ENCODE measurements at places on chromosomes 2 and 18.

GRCh38 chr2:54212456-54212855 is 43.6 kb downstream of the TSPYL6 start:
- DNase-seq: no peak

DNA sequence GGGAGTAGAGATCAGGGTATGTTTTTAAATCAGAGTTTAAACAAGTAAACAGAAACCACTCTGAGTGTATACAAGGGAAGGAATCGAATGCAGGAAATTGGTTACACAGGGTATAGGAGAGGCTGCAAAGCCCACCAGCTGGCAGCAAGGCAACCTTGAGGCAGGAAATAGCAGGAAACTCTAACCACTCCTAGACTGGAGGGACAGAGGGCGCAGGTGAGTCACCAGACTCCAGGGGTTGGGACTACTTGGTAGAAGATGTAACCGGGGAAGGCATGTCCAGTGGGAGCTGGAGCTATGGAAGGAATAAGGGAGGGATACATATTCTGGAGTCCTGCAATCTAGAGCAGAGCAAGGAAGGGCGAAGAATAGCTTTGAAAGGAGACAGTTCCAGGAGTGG is 152.3 kb downstream of the MEIS1 start:
- peak; percentile 60 for DNase-seq

- no peak for DNase-seq
Measured at GRCh38 chr2:74675090-74675489, 21.0 kb downstream of the SEMA4F start.

GRCh38 chr18:59416818-59417217 is 57.8 kb upstream of the LMAN1 start:
- no peak for DNase-seq

- no peak for DNase-seq
Measured at GRCh38 chr2:81523344-81523743, 1218.8 kb upstream of the LRRTM1 start.

- peak; percentile 78 for DNase-seq
Measured at GRCh38 chr2:23595601-23596251, 210.7 kb downstream of the KLHL29 start.

DNA sequence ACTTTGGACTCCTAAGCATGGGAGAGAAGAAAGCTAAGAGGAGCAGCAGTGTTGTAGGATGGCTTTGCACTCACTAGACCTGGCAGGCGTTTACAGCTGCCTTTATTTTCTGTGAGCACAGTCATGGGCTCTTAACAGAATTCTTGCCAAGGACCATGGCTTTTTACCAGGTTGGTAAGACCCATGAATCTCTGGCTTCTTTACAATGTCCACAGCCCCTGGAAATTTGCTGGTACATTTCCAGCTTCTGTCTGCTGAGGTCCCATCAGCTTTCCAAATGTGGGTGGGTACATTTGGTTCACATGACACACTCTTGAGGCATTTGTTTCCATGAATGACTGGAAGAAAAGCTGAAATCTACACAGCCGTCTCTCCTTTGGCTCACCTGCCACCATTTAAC is 162.7 kb downstream of the PPP1R1C start:
- no peak for DNase-seq

DNA sequence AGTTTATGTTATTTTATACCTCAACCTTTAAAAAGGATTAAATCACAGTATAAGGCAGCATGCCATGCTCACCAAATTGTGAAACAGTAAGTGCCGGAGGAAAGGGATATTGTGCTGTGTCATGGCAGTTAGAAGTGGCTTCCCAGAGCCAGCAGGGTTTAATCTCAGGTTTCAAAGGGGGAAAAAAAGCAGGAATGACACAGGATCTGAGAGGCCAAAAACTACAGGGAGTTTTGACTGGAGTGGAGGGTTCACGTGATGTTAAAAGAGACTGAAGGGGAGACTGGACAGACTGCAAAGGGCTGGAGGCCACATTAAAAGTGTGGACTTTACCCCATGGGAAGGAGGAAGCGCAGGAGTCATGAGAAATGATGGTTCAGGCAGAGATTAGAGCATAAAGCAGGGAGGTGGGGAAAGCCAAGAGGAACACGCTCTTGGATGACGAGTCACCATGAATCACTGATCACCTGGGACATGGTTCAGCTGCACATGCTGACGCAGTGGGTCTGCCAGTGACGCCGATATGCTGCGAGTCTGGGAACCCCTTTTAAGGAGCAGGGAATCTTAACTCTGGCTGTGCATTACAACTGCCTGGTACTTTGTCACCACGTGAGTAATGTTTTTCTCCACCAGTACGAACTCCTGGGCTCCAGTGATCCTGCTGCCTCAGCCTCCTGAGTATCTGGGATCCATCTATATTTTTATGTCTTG is 6.1 kb downstream of the CHMP1B start:
- no peak for DNase-seq

DNA sequence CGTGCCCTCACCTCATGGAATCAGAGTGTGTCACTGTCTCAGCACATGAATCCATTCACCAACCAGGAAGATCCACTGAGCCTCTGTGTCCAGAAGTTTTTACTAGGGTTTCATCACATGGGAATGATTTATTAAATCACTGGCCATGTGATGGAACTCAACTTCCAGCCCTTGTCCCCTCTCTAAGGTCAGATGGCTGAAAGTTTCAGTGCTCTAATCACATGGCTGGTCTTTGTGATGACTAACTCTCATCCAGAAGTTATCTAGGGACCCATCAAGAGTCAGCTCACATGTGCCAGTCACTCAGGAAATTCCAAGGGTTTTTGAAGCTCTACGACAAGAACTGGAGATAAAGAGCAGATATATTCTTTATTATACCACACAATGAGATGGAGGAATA is 140.5 kb upstream of the GYPC start:
- DNase-seq: no peak

- DNase-seq: peak; percentile 19
Measured at GRCh38 chr2:163324677-163325076, 411.1 kb downstream of the FIGN start.

DNA sequence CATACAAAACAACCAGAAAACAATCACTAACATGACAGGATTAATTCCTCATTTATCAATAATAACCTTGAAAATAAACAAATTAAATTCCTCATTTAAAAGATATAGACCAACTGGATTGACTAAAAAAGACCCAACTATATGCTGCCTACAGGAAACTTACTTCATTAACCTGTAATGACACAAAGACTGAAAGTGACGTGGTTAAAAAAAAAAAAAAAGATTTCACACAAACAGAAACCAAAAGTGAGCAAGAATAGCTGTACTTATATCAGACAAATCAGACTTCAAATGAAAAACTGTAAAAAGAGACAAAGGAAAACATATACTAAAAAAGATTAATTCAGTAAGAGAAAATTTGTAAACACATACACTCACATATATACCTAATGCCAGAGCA is 201.2 kb downstream of the CCDC178 start:
- DNase-seq: no peak

GRCh38 chr2:135815269-135815668 is 21.7 kb downstream of the LCT start:
- DNase-seq: no peak

- no peak for DNase-seq
Measured at GRCh38 chr2:57701391-57701791, 345.2 kb upstream of the VRK2 start.

- DNase-seq: no peak
Measured at GRCh38 chr2:26532301-26533250, 54.7 kb upstream of the OTOF start.

GRCh38 chr18:36762074-36762473 is 66.7 kb downstream of the TPGS2 start:
- no peak for DNase-seq

DNA sequence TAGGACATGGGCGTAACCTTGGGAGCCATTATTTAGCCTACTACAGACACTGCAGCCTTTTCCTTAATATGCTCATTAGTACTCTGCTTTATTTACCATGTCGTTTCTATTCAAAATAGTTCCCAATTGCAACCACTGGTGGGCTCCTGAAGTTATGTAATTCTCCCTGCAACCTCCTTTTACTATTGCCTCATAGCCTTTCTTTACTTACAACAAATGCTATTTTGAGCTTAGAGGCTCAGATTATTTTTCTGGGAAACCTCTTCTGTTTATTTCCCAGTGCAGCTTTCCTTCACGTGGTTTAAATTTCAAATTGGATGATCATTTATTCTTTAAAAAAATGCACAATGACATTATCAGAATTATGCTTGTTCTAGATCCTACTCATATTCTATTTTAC is 492.3 kb upstream of the TMEFF2 start:
- DNase-seq: no peak

DNA sequence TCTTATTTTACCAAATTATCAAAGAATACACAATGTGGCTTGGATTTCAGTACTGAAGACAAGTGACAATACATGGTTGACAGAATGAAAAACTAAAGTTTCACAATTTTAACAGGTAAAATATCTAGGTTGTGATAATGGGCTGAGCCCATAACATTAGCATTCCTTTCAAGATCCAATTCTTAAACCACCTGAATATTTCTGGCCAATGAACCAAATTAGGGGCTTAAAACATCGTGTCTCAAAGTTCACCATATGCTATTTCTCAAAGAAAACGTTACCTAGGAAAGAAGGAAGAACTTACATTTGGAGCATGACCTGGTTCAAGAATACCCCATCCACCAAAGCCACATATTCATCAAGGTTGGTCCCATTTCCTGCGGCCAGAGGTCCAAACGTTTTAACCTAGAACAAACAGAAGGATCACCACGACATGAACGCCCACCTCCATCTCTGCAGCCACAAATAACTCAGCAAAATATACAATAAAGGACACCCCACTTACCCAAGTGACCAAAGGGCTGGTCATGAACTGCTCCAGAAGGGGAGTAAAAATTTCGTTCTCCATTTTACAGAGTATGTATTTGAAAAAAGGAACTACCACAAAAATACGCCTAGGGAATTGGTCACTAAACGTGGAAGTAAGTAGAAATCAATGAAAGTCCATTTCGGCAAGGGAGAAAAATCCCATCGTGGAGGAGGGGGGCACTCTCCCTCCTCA is 984 bp downstream of the CCDC88A start:
- DNase-seq: peak; percentile 17

GRCh38 chr18:13112982-13113381 is 105.6 kb upstream of the LDLRAD4 start:
- peak; percentile 47 for DNase-seq

GRCh38 chr2:207766697-207767460 is 2.8 kb downstream of the FZD5 start:
- DNase-seq: no peak

DNA sequence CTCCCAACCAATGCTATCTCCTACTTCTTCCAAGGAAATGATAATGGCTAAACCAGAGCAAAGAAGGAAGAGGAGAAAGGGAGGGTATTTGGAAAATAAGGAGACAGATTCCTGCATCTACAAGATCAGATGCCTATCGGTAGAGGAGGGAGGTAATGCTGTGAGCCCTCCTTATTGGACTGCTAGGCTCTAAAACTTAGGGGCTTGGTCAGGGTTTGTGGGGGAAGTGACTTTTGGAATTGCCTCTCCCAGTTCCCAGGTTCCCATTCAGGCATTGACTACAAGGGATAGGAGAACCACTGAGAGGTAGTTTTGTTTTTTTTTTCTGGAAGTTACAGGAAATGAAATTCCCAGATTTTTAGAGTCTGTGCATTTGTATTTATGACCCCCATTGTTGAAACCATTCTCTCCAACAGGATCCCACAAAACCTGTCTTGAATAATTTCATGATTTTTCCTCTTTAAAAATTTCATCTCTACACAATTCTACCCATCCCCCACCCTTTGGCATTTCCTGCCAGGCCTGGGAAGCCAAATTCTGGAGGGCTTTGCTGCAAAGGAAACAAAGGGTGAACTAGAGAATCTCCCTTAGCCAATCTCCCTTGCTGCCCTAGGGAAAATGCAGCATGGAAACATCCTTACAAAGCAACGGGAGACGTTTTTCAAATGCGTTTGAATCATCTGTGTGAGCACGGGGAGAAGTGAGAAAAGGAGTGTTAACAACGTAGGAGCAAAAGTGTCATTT is 282.1 kb upstream of the EPAS1 start:
- DNase-seq: no peak

- peak; percentile 85 for DNase-seq
Measured at GRCh38 chr18:48983793-48984437, 33.1 kb upstream of the SMAD7 start.

DNA sequence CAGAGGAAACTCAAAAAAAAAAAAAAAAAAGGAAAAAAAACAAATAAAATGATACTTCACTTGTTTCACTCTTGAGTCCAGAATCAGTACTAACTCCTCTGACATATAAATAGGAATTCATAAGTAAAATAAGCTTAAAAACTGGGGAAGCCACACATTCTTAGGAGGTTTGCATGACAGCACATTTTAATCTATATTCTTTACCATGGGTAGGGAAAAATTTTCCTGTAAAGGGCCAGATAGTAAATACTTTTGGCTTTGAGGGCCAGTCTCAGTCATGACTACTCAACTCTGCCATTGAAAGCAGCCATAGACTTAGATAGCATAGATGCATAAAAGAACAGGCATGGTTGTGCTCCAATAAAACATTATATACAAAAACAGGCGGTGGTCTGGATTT is 145.2 kb downstream of the BCL11A start:
- DNase-seq: no peak

- no peak for DNase-seq
Measured at GRCh38 chr2:51825823-51826222, 793.9 kb upstream of the NRXN1 start.

GRCh38 chr2:109385506-109385905 is 228.3 kb downstream of the SEPTIN10 start:
- DNase-seq: no peak

DNA sequence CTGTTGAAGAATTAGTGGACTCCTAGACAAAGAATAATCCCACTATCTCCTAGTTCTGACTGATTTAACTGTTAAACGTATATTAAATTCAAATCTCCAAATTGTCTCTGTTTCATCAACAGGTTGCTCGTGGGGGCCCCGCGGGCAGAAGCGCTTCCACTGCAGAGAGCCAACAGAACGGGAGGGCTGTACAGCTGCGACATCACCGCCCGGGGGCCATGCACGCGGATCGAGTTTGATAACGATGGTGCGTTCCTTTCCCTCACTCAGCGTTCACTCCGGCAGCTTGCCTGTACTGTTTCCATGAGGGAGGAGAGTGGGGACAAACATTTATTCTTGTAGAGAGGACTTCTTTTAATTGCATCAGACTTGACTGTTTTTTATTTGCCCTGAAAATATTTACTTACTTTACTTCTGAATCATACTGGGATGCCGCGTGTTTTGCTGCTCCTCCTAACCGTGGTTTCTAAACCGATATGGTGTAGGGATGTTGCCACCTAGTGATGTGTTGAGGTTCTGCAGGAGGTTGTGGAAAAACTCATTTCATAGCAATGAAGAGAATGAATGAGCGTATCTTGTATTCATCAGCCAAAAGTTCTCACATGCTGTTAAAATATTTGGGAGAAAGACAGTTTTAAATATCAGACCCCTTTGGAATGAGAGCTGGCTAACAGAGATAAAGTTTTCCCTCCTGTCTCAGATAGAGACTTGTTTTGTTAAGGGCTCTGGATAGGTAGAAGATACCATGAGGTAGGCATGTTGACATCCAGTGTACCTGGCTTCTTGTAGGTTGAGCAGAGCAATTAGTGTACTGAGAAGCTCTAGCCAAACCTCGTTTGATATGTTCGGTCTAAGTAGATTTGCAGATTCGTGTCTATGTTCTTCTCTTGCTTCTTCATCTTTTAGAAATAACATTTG is 38.3 kb downstream of the ITGA6 start:
- DNase-seq: peak; percentile 81
